Renal cortex interstitium (tissue), 15 donors: ENCODE measurements at places on chromosomes 11 and 22. TPM values are rescaled to one million over a fixed set of nuclear protein-coding genes. Genes with fewer than 3 reads are reported as not detected.

GRCh38 chr22:46748908-46749675 is 11.0 kb upstream of the CERK start:
- DNase-seq = no peak

GRCh38 chr11:102575012-102575411 is 44.5 kb upstream of the MMP7 start:
- DNase-seq = no peak

GRCh38 chr11:17740649-17741235 is 6.2 kb downstream of the KCNC1 start:
- DNase-seq = no peak

DNA sequence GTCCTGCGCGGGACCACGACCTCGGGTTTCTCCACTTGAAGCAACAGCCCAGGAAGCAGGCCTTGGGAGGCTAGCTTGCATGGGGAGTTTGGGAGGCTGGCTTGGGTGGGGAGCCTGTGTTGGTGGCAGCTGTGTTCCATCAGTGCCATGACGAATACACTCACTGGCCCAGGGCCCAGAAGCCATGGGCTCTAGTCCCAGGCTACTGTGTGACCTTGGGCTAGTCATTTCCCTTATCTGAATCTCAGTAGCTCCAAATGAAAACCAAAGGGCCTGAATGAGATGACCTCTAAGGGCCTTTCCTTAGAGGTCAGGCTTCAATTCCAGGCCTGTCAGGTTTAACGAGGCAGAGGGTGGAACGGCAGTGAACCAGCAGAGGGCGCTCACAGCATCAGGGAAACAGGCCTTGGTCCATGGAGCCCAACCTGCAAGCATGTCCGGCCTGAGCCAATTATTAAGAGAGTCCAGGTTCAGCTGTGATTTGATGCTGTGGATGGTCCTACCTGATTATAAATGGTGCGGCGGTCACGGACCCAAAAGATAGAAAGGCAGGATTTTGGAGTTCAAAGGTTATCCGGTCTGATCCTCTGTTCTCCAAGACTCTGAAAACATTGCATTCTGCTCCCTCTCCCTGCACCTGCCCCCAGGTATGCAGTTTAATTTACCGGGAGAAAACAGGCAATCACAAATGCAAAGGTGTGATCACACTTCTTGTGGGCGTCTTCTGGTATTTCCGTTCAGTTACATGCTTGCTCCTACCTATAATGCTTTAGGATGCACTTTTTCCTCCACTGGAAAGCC is 15.9 kb downstream of the PTPN5 start:
- peak; percentile 37 for DNase-seq

DNA sequence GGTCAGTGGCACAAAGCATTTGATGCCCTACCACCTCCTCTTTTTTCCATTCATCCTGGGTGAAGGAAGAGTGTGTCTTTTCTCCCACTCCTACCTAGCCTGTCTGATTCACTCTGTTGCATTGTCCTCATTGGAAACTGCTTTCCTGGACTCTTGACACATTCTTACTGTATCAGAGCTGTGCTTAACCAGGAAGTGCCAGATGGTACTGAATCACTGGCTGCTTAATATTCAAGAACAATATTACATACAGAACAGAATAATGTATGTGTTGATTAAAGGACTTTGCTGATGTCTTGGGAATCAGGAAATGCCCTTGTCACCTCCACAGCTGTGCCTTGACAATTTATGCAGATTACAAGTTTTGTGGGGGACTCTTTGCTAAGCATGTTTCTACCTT is 44.4 kb downstream of the SVIP start:
- DNase-seq = no peak

Gene PGA4
- 0.25 TPM for polyA plus RNA-seq

Gene OR10AG1
- polyA plus RNA-seq = not detected
